ENCODE measurements at places on chromosomes 3 and 15.
A peak's percentile ranks its signal among the peaks of the same experiment; 100 is the strongest.

DNA sequence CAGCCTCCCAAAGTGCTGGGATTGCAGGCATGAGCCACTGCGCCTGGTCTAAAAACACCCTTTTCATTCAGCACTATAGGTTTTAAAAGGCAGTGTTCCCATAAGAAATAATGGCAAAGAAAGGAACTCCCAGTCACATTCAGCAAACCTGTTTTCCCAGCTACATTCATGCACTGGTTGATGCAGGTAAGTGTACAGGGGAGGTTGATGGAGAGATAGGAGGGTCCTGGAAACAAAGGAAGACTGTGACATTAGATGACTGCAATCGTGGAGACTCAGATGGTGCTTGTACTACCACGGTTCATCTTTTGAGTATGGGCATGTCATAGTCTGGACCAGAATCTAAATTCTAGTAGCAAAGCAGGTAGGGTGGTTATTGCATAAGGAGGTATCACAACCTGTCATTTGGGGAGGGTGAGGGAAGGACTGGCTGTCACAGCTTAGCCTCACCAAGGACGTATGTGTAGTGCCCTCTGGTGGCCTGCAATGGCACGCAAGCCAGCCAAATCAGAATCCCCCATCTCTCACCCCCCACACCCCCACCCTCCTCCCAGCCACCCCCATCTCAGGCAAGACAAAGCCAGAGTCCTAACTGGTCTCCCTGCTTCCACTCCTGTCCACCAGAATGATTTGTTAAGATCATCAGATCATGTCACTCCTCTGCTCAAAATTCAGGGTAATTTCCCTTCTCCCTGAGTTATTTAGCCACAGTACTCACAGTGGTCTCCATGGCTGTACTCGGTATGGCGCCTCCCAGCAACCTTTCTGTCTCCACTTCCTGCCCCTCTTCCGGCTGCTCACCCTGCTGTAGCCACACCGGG is 28.8 kb upstream of the UBL7 start:
- DNase-seq, result peak; percentile 52
- H3K27me3 ChIP-seq, result no peaks in the 10 kb centered on the region
- H3K4me1 ChIP-seq, result no peaks in the 10 kb centered on the region
- H3K36me3 ChIP-seq, result no peaks in the 10 kb centered on the region
- H3K4me3 ChIP-seq, result no peak overlapping the region
- H3K27ac ChIP-seq, result no peak overlapping the region

DNA sequence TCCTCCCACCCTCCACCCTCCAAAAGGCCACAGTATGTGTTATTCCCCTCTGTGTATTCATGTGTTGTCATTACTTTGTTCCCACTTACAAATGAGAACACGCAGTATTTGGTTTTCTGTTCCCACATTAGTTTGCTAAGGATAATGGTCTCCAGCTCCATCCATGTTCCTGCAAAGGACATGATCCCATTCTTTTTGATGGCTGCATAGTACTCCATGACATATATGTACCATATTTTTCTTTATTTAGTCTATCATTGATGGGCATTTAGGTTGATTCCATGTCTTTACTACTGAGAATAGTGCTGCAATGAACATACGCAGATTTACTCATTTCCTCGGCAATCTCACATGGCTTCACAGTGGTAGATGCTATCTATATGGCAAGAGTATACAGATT is 453.6 kb upstream of the CFAP20DC start:
- H3K36me3 ChIP-seq, result no peaks in the 10 kb centered on the region
- no peak overlapping the region for H3K27ac ChIP-seq
- DNase-seq, result no peak
- H3K4me1 ChIP-seq, result no peaks in the 10 kb centered on the region
- no peaks in the 10 kb centered on the region for H3K27me3 ChIP-seq

DNA sequence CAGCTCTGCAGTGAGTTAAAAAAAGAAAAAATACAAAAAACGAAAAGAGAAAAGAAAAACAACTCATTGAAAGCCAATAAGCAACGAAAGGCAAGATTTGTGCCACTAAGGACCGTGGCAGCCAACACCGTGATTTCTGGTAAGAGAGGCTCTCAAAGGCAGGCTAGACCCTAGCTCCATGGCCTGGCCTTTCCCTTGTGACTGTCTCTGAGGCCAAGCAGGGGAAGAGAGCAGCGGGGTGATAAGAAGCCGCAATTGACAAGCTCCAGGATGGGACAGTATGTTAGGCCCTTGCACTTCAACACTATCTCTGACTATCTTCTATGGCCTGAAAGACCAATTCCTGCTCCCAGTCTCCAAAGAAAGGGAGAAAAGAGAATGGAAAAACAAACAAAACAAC is 12.4 kb downstream of the APOD start:
- H3K36me3 ChIP-seq, result no peaks in the 10 kb centered on the region
- H3K4me1 ChIP-seq, result no peaks in the 10 kb centered on the region
- no peak overlapping the region for H3K27ac ChIP-seq

DNA sequence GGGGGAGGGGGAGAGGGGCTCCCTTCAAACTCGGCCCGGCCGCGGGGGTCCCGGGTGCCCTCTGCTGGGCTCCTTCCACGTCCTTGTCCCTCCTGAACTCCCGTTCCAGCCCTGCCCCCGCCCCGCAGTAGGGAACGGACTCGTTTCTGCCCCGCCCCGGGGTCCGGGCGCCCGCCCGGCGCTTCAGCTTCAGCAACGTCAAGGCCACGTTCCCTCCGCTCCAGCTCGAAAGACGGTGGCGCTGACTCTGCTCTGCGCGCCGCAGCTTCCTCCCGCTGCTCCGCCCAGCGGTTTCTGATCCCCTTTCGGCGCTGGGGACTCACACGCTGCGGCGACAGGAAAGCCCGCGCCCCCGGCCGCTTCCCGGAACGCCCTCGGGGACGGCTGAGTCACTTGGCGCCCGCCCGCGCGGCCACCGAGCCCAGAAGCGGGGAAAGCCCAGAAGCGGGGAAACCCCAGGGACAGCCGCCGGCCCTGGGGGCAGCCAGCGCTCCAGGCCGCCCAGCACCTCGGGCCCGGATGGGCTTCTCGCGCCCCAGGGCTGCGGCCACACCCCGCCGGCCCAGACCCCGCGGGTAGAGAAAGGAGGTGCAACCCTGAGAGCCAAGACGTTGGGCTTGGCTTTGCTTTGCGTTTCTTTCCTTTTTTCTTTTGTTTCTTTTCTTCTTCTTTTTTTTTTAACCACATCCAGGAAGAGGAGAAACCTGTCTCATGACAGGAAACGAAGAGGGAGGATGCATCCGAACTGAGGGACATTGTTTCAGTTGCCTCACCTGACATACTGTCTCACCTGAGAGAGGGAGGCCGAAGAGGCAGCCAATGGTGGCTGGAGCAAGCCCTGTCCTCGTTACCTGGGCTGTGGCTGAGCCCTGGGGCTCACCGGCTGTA is 28.9 kb downstream of the ARHGAP31 start:
- no peaks in the 10 kb centered on the region for H3K27me3 ChIP-seq
- peak; percentile 80 for DNase-seq
- peak overlapping the region; percentile 21 for H3K4me3 ChIP-seq

DNA sequence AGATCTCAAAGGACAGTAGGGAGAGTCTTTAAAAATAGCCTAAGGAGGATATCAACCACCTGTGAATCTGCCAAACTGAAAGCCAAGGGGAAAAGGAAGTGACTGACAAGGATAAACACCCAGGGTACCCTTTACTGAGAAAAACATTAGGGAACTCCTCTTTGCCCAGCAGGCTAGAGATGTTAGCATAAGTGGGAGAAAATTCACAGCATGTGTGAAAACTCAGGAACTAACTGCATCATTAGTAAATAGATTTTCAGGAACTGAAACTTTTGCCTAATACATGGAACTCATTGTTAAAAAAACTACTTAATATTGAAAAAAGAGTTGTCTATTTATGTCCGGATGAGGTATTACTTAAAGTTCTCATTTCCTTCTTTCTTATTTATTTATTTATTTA is 375.5 kb downstream of the NTRK3 start:
- H3K27ac ChIP-seq, result no peak overlapping the region
- no peak for DNase-seq
- no peaks in the 10 kb centered on the region for H3K36me3 ChIP-seq
- no peaks in the 10 kb centered on the region for H3K27me3 ChIP-seq

DNA sequence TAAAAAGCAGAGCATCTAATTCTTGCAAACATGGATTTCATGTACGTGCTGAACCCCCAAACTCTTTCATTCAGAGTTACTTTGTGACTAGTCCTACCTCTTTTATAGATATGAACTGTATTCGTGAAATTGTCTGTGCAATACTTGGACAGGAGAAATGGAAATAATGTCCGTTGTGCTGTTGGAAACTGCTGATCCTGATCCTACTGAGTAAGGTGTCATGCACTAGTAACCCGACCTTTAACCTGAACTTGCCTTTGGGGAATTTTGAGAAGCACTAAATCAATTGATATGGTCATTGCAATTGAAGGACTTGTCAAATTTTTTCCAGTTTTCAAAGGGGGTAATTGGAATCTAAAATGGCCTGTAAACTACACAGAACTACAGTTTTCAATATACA is 856.4 kb downstream of the ROBO1 start:
- no peaks in the 10 kb centered on the region for H3K27me3 ChIP-seq
- H3K27ac ChIP-seq, result no peak overlapping the region
- no peaks in the 10 kb centered on the region for H3K36me3 ChIP-seq
- no peaks in the 10 kb centered on the region for H3K4me1 ChIP-seq

GRCh38 chr15:27928386-27928785 is 170.7 kb downstream of the OCA2 start:
- no peak for DNase-seq
- no peak overlapping the region for H3K27ac ChIP-seq
- H3K4me1 ChIP-seq, result no peaks in the 10 kb centered on the region
- H3K27me3 ChIP-seq, result no peaks in the 10 kb centered on the region
- no peaks in the 10 kb centered on the region for H3K36me3 ChIP-seq

- H3K27me3 ChIP-seq, result no peaks in the 10 kb centered on the region
- peaks cover 13% of the 10 kb centered on the region for H3K36me3 ChIP-seq
- no peaks in the 10 kb centered on the region for H3K4me1 ChIP-seq
- H3K27ac ChIP-seq, result no peak overlapping the region
- H3K4me3 ChIP-seq, result no peak overlapping the region
Observed at GRCh38 chr3:51353131-51353530, 32.0 kb upstream of the MANF start.

GRCh38 chr15:81323559-81323943 is 390 bp downstream of the STARD5 start:
- peaks cover 11% of the 10 kb centered on the region for H3K4me1 ChIP-seq
- H3K36me3 ChIP-seq, result peaks cover 6% of the 10 kb centered on the region
- peak overlapping the region; percentile 60 for H3K4me3 ChIP-seq
- H3K27me3 ChIP-seq, result no peaks in the 10 kb centered on the region
- no peak overlapping the region for H3K27ac ChIP-seq
- no peak for DNase-seq

DNA sequence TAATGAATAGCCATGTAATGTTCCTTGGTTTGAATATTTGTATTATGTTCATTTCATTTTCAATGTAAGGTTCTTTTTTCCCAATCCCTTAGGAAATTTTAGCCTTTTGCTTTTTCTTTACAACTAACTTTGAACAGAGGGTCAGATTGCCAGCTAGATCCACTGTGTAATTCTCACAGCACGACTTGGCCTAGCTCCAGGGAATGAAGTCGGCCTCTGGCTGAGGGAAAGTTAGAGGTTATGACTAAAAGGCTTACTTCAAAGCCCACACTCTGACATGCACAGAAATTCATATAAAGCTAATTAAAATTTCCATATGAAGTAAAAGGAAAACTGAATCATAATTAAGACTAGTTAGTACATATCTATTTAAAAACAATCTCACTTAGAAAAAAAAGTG is 38.7 kb downstream of the ROBO1 start:
- no peaks in the 10 kb centered on the region for H3K4me1 ChIP-seq
- no peak overlapping the region for H3K27ac ChIP-seq
- DNase-seq, result peak; percentile 74
- H3K4me3 ChIP-seq, result no peak overlapping the region
- H3K36me3 ChIP-seq, result no peaks in the 10 kb centered on the region

- no peaks in the 10 kb centered on the region for H3K27me3 ChIP-seq
- no peak for DNase-seq
- no peak overlapping the region for H3K4me3 ChIP-seq
- no peak overlapping the region for H3K27ac ChIP-seq
- H3K36me3 ChIP-seq, result no peaks in the 10 kb centered on the region
- H3K4me1 ChIP-seq, result peaks cover 15% of the 10 kb centered on the region
Observed at GRCh38 chr3:128270559-128271492, 117.5 kb downstream of the EEFSEC start.

DNA sequence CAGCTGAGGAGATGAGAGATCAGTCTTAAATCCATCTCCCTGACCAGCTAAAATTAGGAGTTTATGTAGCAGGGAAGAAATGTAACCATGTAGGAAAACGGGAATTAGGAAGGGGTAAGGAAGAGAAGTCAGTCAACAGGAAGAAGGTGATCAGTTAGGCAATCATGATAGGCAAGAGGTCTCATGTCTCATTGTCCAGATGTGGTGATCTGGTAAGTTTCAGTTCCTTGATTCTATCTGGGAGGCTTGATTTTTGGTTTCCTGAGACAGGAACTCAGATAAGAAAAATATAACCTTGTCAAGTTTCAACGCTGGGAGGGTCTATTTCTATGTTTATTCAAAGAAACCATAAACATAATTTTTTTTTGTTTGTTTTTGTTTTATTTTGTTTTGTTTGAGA is 40.3 kb upstream of the TBC1D5 start:
- no peaks in the 10 kb centered on the region for H3K36me3 ChIP-seq
- H3K4me1 ChIP-seq, result no peaks in the 10 kb centered on the region
- no peak for DNase-seq
- no peak overlapping the region for H3K4me3 ChIP-seq
- no peaks in the 10 kb centered on the region for H3K27me3 ChIP-seq

DNA sequence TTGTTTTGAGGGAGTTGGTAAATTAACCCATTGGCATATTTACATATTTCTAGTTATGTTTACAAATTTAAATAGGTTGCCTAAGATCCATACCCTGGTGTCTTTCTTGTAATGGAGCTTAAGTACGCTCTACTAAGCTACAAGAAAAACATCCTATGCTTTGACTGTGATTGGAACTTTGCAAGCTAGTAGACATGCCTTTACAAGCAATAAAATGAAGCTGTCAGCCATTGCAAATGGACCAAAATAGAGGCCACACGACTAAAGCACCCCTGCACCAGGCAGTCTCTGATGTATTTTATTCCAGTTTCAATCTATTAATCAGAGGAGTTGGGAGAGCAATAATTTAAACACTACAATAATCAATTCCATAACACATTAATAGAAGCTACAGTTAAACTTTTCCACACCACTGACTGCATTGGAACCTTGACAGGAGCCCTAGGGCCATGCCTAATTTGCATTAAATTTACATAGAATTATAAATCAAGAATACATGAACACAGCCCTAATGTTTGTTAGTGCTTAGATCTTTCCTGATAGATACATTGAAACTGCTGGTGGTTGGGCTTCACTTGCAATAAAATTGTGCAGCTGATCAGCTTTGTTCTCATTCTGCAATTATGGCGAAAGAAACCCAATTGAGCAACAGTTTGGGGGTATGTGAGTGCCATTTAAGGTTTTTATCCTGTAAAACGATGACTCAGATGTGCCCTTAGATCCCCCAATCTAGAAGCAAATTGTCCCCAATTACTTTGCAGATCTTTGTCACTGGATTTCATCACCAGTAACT is 360.1 kb downstream of the LSAMP start:
- H3K27me3 ChIP-seq, result no peaks in the 10 kb centered on the region
- no peaks in the 10 kb centered on the region for H3K36me3 ChIP-seq
- H3K4me3 ChIP-seq, result no peak overlapping the region
- H3K27ac ChIP-seq, result no peak overlapping the region
- H3K4me1 ChIP-seq, result no peaks in the 10 kb centered on the region
- no peak for DNase-seq
